RCC 7860 (cell line): ENCODE measurements at places on chromosomes 11 and 22.

GRCh38 chr11:62129590-62130282 lies 5.9 kb downstream of the INCENP start:
- no peak for DNase-seq

DNA sequence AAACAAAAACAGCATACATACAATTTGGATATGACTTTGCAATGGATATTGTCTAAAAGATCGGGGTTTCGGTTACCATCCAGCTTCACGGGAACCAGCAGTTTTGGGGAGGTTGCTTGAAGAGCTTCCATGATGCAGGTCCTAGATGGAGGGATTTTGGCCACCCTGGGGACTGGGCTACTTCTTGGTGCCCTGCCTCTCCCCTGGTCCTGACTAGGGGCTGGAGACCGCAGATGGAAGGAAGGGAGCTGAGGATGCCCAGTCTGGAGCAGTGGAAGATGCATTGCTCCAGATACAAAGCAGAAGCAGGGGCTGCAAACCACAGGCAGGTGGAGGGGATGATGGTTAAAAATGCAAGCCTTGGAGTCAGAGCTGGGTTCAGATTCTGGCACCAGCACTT lies 13.5 kb downstream of the SOX10 start:
- DNase-seq: no peak

GRCh38 chr22:38834215-38834953 lies 9.4 kb downstream of the NPTXR start:
- no peak for DNase-seq

DNA sequence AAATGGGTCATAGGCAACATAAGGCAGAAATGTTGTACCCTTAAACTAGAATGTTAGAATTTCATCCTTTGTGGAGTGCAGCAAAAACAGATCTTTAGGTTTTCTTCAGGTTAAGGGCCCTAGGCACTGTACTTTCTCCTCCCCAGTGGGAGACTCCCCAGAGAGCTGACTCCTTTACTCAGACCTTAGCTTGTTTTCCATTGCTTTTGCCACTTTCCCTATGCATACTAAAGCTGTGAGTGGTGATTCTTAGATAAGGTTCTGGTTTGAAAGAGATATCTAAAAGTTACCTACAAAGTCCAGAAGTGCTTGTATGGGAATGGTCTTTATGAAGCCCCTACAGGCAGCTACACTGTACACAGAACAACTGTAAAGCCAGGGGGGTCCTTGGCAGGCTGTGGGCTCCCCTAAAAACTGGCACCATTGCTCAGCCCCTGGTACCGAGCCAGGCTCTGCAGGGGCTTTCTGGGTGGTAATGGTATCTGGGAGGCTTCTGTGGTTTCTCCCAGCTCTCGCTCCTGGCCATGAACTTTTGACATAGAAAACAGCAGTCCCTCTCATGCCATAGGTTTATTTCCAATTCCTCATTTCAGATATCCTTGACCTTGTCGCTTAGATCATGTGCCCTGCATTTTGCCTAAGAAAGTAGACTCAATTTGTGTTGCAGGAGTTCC lies 23.2 kb downstream of the AMOTL1 start:
- no peak for DNase-seq

DNA sequence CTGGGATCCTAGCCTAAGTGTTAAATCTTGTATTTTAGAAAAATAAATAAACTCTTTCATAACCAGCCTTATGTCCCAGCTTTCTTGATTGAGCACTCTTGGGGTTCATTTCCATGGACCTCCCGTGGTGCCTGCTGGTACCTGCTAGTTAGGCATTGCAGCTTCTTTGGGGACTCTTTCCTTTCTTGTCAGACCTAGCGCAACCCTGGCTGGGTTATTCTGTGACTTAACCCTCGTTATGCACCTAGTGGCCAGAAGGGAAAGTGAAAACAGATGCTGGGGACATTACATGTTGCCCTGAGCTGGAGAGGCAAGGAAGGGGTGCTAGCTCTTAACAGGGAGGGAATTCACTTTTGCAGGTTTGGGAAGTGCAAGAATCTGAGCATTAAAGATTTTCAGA lies 46.8 kb downstream of the APIP start:
- no peak for DNase-seq

DNA sequence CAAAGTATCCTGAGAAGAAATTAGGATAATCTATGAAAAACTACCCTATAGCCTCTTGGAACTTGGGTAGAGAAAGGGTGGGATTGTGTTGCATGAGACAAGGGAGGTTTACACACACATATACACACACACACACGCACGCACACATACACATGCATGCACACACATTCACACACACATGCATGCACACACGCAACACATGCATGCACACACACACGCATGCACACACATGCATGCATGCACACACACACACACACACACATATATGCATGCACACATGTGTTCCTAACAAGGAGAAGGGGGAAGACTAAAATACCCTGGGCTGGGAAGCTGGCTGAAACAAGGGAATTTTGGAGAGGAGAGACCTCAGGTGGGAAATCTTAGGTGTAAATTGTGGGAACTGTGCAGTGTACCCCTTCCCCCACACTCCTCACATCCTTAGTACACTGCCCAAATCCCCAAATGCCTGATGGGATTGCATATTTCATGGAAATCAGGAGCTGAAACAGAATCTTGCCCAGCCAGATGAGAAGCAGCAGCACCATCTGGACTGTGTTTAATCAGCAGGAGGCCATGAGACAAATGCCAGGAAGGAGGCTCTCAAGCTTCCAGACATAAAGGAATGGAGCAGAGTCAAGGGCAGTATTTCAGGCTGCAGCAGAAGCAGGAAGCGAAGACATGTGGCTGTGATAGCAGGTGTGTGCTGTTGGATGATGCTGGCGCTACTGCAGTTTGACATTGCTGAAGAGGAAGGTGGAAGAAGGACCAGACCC lies 14.6 kb upstream of the POLD3 start:
- DNase-seq: no peak

- DNase-seq: no peak
Measured at GRCh38 chr22:23754980-23755636, 883 bp upstream of the VPREB3 start.

GRCh38 chr11:84503503-84503902 lies 1123.6 kb downstream of the DLG2 start:
- DNase-seq: no peak

- no peak for DNase-seq
Measured at GRCh38 chr11:11624926-11625325, 3.1 kb upstream of the GALNT18 start.

GRCh38 chr11:65491163-65491465 lies 7.7 kb upstream of the MALAT1 start:
- DNase-seq: no peak

- no peak for DNase-seq
Measured at GRCh38 chr11:13233173-13233745, 44.3 kb upstream of the BMAL1 start.

GRCh38 chr11:77204754-77205466 lies 76.9 kb downstream of the MYO7A start:
- DNase-seq: no peak

GRCh38 chr11:119835753-119836152 lies 106.8 kb upstream of the NECTIN1 start:
- no peak for DNase-seq

DNA sequence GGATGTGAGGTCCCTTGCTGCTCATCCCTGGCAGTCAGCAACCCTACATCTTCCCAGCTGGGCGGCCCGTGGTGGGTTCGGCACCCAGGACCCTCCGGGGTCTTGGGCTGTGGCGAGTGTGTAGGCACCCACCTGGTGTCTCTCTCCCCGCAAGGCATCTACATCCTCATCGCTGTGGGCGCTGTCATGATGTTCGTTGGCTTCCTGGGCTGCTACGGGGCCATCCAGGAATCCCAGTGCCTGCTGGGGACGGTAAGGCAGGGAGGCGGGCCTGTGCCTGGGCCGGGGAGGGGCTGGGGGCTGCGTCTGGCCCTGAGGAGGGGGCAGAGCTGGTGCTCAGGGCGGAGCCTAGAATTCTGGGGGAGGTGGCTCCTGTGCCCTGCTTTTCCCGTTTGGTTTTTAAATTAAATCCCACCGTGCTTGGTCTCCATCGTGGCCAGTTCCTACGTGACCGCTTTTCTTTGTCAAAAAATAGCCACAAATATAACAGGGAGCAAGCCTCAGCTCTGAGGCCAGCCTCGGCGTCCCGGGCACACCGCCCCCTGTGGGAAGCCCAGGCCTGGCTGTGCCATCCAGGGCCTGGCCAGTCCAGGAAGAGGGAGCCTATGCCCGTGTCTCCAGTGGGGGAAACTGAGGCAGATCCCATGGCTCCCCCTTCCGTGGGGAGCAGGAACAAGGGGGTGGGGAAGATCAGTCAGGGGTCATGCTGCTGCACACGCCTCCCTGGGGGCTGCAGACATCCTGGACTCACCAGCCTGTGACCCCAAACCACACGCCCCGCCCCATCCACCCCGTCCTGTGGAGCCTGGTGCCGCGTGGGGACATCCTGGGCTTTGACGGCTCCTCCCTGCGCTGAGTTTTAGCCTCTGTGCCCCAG lies 6.4 kb upstream of the TSSC4 start:
- no peak for DNase-seq

DNA sequence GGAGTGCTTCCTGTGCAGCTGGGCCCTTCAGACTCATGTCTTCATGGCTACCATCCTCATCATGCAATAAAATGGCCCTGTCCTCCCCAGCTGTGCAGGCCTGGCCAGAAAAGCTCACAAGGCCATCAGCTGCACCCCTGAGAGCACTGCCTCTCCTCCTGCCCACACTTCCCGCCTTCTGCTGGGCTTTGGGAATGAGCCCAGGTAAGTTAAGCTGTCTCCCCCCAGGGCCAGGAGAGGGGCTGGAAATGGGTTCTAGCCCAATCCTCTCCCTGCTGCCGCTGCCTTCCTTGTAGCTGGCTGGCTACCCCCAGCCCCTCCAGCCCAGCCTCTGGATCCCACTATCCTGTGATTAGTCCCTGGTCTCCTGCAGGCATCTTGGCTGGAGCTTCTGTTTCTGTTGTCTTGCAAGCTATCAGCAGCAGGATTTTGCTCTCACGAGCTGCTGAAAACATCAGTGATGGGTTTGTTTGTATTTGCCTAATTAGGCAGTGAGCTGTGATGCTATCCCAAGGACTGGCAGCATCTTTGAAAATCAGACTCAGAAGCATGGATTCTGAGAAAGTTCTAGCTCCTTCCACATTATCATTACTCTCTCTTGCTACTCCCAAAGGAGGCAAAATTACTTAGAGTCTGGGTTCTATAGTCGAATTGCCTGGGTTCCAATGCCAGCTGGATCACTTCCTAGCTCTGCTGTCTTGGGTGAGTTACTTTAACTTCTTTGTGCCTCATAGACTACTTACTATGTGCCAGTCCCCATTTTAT lies 168.1 kb downstream of the ST3GAL4 start:
- no peak for DNase-seq

DNA sequence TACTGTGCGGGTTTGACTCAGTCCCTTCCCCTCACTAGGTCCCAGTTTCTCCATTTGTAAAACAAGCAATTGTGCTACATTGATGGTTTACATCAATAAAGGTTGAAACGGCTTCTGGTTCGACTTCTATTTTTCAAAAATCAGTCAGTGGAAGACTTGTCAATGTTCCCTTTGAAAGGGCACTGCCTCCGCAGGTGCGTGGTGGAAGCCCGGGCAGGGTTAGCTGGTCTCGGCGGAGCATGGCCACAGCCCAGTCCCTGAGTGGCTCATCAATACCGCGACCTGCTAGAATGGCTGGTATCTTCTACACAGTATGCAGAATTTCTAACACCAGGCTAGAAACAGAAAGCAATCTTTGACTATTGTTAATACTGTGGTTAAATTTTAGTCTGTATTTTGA lies 16.1 kb downstream of the MS4A10 start:
- no peak for DNase-seq

GRCh38 chr22:24001314-24001713 lies 3.9 kb downstream of the GSTT4 start:
- DNase-seq: no peak

DNA sequence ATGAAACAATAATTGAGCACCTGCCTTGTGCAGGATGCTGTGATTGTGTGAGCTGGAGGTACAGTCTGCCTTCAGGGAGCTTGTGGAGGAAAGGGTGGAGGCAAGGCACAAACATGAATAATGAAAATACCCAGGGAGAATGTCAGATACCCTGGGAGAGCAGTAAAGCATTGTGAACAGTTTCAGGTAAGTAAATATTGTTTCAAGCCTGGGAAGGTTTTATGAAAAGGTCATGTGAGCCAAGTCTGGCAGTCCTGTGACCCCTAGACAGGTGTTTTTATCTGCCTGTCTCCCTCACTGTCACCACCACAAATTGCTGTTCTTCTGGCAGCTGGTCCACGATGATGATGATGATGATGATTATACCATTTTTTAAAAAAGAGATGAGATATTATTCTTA lies 32.0 kb downstream of the SPECC1L start:
- DNase-seq: no peak

DNA sequence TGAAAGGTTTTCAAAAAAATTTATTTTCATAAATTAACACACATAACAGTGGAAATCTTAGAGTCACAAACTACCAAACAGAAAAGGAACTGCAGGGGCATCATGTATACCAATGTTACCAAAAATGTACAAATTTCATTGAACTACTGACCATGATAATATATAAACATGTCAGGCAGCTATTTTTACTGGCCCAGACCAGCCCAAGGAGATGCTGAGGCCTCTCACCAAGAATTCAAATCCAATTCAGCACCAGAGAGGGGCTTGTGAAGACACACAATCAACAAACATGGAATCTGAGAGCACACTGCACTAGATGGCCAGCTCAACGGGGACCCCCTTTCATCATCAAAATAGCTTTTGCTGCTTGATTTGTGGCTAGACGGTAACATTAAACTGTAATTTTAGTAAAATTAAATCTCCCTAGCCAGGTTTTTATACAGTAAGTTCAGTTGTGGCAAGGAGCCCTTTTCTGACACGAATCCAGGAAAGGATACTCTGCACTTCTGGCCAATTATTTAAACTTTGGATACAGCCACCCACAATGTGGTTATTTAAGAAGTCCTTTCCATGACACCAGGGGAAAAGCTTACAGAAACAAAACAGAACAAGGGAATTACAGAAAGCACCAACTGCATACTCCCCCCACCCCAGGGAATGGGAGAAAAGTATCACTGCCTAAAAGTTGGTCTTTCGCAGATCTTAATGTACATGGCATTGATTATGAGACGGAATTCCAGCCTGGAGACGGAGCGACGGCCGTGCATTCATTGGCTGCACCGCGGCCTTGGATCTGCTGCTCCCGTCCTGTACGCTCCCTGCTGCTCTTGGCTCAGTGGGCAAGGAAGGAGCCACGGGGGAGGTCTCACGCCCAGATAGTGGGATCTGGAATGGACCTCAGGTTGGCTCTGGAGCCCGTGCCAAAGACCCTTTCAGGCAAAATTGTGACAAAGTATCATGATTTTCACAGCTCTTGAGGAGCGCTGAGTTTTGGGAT lies 19.6 kb upstream of the PISD start:
- no peak for DNase-seq

GRCh38 chr11:69878144-69878883 lies 59.1 kb upstream of the FGF3 start:
- no peak for DNase-seq

DNA sequence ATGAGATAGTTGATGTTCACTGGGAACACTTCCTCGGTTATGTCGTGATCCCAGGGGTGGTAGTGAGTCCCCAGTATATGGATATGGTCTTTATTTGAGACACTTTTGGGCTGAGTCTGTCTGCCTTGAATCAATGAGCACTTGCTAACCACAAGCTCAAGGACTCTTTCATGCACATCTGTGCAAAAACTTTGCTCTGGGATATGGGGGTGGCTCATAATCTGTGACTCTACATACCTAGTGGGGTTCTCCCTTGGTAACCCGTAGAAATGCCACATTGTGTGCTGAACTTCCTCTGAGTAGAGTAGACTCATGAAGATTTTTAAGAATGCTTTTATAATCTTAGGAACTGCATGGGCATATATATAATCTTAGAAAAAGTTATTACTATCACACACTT lies 69.3 kb downstream of the SWAP70 start:
- DNase-seq: no peak
